ENCODE measurements at places on chromosomes 2 and 18.

- no peak for DNase-seq
These were observed 77.3 kb upstream of the ATG16L1 start for GRCh38 chr2:233174137-233174536.

GRCh38 chr2:69625078-69625795 is 18.3 kb downstream of the AAK1 start:
- no peak for DNase-seq

DNA sequence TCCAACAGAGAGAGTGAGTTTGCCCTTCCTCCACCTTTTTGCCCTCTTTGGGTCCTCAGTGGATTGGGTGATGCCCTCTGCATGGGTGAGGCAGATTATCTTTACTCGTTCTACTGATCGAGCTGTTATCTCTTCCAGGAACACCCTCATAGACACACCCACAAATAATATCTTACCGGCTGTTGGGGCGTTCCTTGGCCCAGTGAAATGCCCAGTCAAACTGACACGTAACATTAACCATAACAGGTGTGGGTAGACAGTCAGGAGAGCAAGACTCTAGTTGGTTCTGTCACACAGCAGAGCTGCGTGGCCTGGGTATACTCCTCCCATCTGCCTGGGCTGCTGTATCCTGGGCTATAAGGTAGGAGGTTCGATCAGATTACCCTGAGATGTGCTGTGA is 144.1 kb downstream of the AGAP1 start:
- DNase-seq, result no peak

GRCh38 chr2:12170121-12170520 is 423.7 kb downstream of the LPIN1 start:
- DNase-seq, result no peak

GRCh38 chr2:64019975-64020528 is 824 bp upstream of the VPS54 start:
- no peak for DNase-seq

- no peak for DNase-seq
These were observed 394.3 kb downstream of the CMPK2 start for GRCh38 chr2:6471419-6471818.

GRCh38 chr2:62604336-62604735 is 98.3 kb upstream of the TMEM17 start:
- no peak for DNase-seq

- no peak for DNase-seq
These were observed 146.8 kb downstream of the LNPK start for GRCh38 chr2:175855236-175855635.

DNA sequence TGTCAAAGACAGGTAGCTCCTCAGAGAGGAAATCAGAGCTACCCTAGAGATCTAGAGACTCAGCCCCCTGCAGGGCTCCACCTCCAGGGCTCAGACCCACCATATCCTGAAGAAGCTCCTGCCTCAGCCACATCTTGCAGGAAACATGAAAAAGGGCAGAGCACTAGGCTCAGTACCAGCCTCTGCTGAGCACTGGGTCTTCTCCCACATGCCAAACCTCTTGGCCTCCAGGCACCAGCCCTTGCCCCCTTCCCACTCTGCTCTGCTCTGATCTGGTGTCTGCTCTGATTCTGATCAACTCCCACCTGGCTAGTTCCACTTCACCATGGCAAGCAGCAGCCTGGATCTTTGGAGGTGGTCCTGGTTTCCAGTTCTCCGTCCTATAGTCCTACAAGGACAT is 114.3 kb upstream of the SLC66A3 start:
- no peak for DNase-seq

GRCh38 chr2:120012363-120012762 is 514 bp upstream of the EPB41L5 start:
- no peak for DNase-seq

DNA sequence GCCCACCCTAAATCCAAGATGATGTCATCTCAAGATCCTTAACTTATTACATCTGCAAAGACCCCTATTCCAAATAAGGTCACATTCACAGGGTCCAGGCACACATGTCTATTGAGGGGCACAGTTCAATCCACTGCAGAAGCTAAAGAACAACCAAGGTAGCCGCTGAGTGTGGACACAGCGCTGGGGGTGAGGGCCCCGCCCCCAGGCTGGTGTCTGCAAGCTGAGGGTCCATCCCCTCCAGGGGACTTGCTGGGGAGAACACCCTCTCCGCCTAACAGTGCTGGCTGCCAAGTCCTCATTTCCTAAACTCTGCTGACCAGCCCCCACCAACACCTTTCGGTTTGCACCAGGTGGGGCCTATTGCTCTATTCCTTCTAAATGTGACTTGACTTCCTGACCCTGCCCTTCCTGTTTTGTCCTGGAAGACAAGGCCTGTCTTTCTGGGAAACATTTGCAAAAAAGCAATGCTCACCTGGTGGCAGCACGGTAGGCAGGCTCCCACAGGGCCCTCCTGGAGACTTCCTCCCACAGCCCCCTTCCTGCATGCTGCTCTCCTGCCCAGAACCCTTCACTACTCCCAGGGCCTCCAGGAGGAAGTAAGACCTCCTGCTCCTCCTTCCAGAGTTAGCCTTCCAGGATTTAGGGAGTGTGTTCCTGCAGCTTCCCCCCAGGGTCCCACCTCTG is 24.4 kb upstream of the TEX44 start:
- no peak for DNase-seq

DNA sequence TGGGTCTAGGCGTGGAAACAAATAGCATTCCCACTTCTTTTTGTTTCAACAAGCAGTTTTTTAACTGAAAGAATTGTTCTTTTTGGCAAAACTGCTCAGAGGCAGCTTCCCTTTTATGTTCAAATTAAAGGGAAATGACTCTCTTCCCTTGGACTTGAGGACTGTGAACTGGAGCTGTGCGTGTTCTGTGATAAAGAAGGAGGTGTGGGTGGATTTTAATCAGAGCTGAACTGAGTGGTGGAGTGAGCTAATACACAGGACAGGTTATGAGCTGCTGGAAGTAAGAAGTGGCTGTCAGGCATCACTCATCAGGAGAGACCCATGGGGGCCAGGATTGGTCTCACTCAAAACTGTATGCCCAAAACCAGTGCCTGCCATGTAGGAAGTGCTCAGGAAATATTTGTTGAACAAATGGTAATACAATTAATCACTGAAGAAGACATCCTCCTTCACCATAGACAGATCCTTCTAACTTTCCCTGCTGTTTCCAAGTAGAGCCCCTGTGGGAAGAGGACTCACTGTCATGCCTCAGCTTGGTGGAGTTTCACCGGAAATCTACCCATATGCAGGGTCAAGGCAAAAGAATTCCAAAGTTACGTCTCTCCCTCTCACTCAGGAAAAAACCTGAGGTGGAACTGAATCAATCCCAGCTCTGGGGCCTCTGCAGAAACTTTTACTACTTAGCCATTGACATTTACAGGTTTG is 55.9 kb downstream of the FEZ2 start:
- no peak for DNase-seq

DNA sequence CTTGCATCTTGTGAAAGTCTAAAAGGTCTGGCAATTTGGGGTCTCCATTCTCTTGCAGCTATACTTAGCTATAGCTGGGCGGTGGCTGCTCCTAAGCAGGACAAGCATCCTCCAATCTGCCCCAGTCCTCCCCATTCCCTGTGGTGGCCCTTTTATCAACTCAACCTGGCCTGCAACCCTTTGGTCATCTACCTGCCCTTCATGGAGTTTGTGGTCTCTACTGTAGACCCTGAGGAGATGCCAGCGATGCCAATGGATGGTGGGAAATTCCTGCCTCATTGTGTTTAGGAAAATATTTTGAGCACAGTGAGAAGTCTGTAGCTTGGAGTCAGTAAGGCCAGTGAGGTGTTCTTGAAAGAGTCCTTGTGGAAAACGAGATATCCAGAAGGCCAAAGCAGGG is 143.4 kb downstream of the CAPN13 start:
- no peak for DNase-seq

- peak; percentile 29 for DNase-seq
These were observed 484 bp downstream of the ABCB6 start for GRCh38 chr2:219218217-219218731.

DNA sequence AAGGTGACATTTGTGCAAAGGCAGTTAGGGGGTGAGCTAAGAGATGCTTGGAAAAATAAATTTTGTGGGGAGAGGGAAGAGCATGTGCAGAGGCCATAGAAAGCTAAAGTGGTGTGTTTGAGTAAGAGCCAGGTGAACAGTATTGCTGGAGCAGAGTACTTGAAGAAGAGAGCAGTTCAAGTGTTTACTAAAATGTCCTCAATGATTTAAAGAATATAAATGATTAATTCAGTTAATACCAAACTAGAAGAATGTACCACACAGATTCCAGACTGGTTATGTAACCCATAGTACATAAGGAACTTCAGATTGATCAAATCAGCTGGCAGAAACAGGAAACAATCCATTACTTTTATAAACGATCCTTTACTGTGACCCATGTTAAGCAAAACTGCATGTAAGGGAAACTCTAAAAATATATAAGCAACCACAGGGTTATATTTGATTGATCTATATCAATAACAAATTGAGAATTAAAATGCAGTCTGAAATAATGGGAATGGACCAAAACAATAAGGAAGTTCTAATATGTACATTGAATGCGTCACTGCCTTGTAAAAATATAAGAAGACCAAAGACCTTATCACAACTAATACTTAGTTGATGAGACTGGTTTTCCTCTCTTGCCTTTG is 76.9 kb downstream of the LDAH start:
- DNase-seq, result no peak

GRCh38 chr2:71006323-71006722 is 11.7 kb upstream of the TEX261 start:
- no peak for DNase-seq

- peak; percentile 80 for DNase-seq
These were observed at the start of gene TMX3 for GRCh38 chr18:68714712-68715496. Gene TMX3, minus strand, starts transcription at chr18:68715108. Its CDS starts 127 bp downstream, at chr18:68714981.

DNA sequence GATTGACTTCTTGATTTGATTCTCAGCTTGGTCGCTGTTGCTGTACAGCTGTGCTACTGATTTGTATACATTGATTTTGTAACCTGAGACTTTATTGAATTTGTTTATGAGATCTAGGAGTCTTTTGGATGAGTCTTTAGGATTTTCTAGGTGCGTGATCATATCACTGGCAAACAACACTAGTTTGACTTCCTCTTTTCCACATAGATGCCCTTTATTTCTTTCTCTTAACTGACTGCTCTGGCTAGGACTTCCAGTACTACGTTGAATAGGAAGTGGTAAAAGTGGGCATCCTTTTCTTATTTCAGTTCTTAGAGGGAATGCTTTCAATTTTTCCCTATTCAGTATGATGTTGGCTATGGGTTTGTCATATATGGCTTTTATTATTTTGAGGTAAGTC is 101.3 kb downstream of the OSBPL1A start:
- no peak for DNase-seq

- no peak for DNase-seq
These were observed 24.0 kb upstream of the SIGLEC15 start for GRCh38 chr18:45801416-45802004.

- peak; percentile 10 for DNase-seq
These were observed 135.5 kb downstream of the NAPG start for GRCh38 chr18:10661317-10661716.

GRCh38 chr2:141703501-141703900 is 427.3 kb downstream of the LRP1B start:
- no peak for DNase-seq

- DNase-seq, result no peak
These were observed 6.2 kb downstream of the RAMP1 start for GRCh38 chr2:237865623-237866041.

GRCh38 chr2:203718087-203718486 is 11.6 kb downstream of the CD28 start:
- no peak for DNase-seq

- DNase-seq, result no peak
These were observed 72.9 kb downstream of the PRKCE start for GRCh38 chr2:45724335-45724734.

DNA sequence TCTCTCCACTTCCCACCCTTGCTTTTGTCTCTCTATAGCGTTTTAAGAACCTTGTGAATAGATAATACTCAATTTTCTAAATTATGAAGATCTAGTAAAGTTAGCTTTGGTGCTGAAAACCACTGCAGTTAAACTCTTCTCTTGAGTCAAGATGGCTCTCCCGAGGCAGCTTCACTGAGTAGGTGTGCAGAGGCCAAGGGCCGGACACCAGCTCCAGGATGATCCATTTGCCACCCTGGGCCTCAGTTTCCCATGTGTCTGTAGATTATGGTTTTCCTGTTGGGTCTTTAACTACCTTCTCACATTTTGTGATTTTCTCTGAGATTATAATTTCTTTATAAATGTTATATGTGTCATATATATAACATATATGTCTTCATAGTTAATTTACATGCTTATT is 68.5 kb upstream of the SH3RF3 start:
- DNase-seq, result no peak

GRCh38 chr2:44342854-44343253 is 18.4 kb downstream of the PREPL start:
- no peak for DNase-seq

DNA sequence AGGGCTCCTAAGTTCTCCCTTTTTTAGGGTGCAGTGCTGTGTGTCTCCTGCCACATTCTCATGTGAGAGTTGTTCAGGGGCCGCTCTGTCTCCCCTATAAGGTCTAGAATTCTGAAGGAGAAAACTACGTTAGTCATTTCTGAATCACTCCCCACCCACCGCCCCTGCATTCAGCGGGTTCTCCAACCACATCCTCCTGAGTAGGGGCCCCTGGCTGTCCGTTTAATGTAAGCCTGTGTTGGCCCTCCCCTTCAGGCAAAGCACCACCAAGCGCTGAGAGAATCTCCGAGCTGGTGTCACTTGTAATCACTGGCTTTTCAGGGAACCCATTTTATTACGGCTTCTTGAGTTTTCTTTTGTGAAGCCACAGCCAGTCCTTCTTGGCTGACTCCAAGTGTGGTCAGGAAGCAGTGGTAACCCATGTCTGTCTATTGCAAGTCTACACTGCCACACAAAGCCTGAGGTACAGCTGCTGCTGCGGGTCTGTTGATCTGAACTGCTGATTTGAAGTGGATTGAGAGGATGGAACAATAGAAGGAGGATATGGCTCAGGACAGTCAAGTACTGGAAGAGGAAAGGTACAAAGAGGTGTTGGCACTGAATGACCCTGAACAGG is 16.9 kb downstream of the LCT start:
- DNase-seq, result peak; percentile 22

DNA sequence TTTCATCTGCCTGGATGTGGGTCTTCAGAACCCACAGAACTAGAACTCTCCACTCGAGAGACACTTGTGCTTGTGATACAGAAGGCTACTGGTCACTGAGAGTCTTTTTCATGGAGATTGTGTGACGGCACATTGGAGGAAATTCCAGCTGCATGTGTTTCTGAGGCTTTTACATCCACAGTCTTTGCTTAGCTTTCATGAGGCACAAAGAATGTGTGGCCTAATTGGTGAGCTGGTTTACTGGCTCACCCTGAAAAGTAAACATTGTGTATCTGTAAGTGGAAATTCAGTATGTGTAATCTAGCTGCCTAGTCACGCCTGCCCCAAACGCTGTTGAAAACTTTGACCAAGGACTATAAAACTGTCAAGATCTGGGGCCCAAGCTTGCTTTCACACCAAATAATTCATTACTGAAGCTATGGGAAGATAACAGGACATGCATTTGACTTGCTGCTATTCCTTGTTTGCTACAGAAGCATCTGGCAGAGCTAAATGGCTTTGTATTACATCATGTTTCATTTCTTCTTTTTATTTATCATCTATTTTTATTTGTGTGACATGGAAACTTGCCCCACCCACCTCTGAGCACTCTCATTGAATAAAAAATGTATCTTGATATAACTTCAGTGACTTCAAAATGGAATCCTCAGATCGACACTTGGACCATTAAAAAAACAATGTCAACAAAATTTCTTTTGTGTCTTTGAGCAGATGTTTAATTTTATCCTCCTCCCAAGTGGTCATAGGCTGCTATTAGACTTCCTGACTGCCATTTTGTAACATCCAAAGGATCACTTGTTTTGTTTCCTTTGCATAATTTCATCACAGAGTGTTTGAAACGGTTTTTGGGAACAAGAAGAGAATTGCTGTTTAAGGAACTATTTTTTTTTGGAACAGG is 80.2 kb downstream of the EFEMP1 start:
- DNase-seq, result peak; percentile 99

- no peak for DNase-seq
These were observed 108.3 kb downstream of the ARL6IP6 start for GRCh38 chr2:152826581-152827279.
